GM18507 (cell line): ENCODE measurements at places on chromosomes 1 and 21.
A peak's percentile ranks its signal among the peaks of the same experiment; 100 is the strongest.

GRCh38 chr1:229230893-229231753 lies 39.8 kb upstream of the RAB4A start:
- DNase-seq, result no peak

GRCh38 chr1:6416295-6416656 lies 3.4 kb downstream of the HES2 start:
- no peak for DNase-seq

DNA sequence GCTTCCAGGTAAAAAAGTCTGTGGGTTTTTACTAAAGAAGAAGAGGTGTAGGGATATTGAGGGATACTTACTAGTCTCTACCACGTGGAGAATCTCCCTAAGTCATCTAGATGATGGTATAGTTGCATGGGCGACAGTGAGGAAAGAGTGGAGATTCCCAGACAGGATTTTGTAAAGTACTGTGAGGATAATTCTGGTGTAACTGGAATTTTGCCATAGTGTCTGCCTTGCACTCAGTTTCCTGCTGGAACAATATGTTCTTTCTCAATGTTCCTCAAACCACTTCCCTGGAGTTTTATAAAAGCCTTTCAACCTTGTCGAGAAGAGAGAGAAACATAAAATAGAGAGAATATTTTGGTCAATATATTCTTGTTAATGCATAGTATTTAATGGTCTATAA lies 95.1 kb upstream of the WLS start:
- no peak for DNase-seq

- no peak for DNase-seq
Observed at GRCh38 chr1:167249702-167250101, 29.0 kb downstream of the POU2F1 start.

DNA sequence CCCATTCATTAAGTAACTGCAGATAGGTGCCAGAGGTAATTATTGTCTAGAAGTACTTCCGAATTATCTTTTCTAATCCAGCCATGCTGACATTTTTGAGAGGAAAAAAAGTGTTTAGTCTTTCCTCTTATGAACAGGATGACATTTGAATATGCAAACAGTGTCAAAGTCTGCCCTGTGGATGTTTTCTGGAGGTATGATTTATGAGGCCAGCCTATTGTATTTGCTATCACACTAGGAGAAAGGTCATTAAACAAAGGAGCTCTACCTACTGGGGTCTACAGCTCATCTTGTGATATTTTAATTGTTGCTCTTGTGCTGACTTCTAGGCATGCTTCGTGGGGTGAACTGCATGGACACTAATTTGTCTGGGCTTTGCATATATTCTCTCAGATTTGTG lies 559.7 kb upstream of the CAMK1G start:
- DNase-seq, result no peak

GRCh38 chr1:203325026-203325417 lies 19.7 kb downstream of the BTG2 start:
- peak; percentile 65 for DNase-seq

DNA sequence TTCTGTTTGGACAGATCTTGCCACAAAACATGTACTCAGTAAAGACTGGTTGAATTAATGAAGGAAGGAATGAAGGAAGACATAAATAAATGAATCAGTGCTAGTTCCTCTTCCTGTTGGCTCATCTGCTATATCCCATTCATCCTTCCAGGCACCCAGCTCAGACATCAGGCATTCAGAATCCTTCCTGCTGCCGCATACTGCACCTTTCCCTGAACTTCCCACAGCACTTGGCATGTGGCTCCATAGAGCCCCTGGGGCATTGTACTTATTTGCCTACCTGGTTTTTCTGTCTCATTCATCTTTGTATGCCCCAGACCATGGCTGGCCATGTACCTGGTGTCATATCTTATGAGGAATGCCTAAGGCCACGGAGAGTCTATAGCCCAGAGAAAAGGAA lies 34.4 kb upstream of the ZNF648 start:
- DNase-seq, result no peak

- no peak for DNase-seq
Observed at GRCh38 chr1:37795340-37796125, 1.9 kb downstream of the MANEAL start.

- DNase-seq, result no peak
Observed at GRCh38 chr1:10733474-10734366, 62.7 kb downstream of the CASZ1 start.

- DNase-seq, result no peak
Observed at GRCh38 chr1:1809489-1809888, 31.2 kb upstream of the NADK start.

GRCh38 chr1:168881656-168882260 lies 152.8 kb upstream of the DPT start:
- DNase-seq, result no peak

DNA sequence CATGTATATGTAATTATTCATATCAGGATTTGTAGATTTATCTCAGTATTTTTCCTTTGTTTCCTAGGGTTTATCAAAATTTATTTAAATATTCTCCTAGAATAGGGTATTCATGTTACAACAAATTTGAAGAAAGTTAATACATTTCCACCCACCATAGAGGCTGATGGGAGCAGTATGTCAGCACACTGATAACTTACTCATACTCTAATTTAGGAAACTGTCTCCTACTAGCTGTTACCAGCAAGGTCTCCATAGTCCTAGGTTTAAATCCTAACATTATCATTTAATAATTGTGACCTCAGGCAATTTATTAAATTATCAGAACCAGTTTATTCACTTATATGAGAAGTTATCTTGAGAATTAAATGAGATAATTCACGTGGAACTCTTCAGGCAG lies 127.0 kb downstream of the USP25 start:
- DNase-seq, result no peak

GRCh38 chr21:35859677-35860076 lies 200.6 kb downstream of the SETD4 start:
- DNase-seq, result no peak

GRCh38 chr1:46487818-46488218 lies 1.8 kb upstream of the DMBX1 start:
- DNase-seq, result no peak

- DNase-seq, result no peak
Observed at GRCh38 chr1:91672601-91673161, 172.0 kb downstream of the CDC7 start.

DNA sequence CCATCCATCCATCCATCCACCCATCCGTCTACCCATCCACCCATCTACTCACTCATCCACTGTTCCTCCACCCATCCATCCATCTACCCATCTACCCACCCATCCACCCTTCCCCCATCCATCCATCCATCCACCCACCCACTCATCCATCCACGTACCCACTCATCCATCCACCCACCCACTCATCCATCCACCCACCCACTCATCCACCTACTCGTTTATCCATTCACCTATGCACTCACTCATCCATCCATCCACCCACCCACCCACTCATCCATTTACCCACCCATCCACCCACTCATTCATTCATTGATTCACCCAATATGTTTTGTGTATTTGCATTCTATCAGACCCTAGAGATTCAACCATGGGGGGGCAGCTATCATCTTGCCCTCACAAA lies 27.2 kb downstream of the TNFRSF8 start:
- DNase-seq, result no peak

- DNase-seq, result no peak
Observed at GRCh38 chr1:90716552-90717355, at the start of gene BARHL2. Gene BARHL2, minus strand, starts transcription at chr1:90717302. Its CDS starts 107 bp downstream, at chr1:90717195.

GRCh38 chr1:57986432-57986831 lies 560.1 kb downstream of the OMA1 start:
- DNase-seq, result peak; percentile 2

GRCh38 chr1:160193091-160193819 lies 2.9 kb downstream of the CASQ1 start:
- peak; percentile 56 for DNase-seq

GRCh38 chr1:226983247-226983991 lies 43.3 kb downstream of the COQ8A start:
- no peak for DNase-seq

DNA sequence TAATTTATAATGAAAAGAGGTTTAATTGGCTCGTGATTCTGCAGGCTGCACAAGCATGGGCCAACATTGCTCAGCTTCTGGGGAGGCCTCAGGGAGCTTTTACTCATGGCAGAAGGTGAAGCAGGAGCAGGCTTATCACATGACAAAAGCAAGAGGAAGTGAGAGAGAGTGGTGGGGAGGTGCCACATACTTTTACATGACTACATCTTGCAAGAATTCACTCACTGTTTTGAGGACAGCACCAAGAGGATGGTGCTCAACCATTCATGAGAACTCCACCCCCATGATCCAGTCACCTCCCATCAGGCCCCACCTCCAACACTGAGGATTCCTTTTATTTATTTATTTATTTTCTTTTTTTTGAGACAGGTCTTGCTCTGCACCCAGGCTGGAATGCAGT lies 5.5 kb upstream of the PLEKHM2 start:
- no peak for DNase-seq

- no peak for DNase-seq
Observed at GRCh38 chr21:18877917-18878316, 474.3 kb upstream of the TMPRSS15 start.

DNA sequence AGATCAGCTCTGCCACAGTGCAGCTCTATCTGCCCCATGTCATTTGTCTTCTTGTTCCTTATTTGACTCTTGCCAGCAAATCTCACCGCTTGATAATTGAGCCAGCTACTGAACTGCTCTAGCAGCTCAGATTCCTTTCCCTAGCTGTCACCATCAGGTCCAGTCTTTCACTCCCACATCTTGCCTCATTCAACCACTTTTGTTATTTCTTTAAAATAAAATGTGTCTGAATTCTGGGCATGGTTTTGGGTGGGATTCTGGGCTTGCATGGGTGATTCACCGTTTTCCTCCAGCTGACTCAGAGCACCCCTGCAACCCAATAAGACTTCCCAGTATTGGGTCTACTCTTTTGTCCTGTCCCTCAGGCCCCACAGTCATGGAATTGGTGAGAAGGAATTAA lies 215.7 kb downstream of the DSCAM start:
- DNase-seq, result no peak

DNA sequence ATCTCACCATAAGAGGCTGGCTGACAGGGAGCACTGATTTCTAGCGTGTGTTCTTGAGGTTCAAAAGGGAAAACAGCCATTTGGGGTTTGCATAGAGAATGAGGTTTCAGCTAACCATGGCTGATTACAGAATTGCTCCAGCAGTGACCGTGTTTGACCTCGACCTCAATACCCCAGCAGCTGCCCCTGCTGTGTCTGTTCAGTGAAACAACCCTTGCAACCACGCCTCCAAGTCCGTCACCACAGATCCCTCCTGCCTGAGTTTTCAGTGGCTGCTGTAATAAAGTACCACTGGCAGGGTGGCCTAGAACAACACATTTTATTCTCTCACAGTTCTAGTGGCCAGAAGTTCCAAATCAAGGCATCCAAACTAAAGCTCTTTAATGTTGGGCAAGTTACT lies 147.7 kb downstream of the HUNK start:
- DNase-seq, result no peak

DNA sequence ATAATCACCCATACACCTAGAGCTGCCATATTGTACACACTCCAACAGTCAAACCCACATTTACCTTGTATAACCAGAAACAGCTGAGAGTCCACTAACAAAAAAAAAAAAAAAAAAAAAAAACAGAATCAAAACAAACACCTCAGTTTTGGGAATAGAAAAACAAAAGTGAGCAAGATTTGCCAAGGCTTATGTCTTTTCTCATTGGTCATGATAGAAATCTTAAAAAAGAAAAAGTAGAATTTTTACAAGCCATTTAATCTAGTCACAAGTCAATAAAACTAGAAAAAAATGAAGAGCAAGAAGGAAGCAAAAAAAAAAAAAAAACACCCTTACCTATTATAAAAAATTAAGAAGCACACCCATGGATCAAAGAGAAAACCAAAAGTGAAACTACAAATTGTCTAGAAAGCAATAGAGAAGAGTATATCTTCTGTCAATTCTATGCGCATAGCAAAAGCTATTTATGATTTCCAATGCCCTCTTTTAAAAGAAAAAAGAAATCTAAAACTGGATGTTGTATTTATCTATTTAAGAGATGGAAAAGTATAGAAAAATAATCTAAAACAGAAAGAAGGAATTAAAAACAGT lies 113.2 kb upstream of the GALNT2 start:
- no peak for DNase-seq

DNA sequence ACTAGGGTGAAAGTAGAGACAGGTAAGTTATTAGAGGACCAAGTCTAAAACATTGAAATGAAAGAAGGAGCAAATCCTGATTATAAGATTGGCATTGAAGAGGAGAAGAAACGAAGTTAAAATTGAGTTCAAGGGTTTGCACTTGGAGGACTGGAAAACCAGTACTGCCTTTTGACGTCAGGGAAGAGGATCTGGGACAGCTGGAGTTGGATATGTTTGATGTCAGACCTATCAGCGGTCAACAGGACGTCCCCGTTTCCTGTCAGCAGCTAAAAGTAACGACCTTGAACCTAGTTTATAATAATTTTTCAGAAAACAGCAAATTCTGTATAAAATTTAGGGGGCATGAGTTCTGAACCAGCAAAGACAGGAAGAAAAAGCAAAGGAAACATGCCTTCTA lies 1.2 kb upstream of the NID1 start:
- DNase-seq, result no peak

- DNase-seq, result no peak
Observed at GRCh38 chr1:188022661-188023060, 1193.9 kb downstream of the PLA2G4A start.

GRCh38 chr1:75085931-75086330 lies 48.3 kb upstream of the LHX8 start:
- DNase-seq, result no peak

DNA sequence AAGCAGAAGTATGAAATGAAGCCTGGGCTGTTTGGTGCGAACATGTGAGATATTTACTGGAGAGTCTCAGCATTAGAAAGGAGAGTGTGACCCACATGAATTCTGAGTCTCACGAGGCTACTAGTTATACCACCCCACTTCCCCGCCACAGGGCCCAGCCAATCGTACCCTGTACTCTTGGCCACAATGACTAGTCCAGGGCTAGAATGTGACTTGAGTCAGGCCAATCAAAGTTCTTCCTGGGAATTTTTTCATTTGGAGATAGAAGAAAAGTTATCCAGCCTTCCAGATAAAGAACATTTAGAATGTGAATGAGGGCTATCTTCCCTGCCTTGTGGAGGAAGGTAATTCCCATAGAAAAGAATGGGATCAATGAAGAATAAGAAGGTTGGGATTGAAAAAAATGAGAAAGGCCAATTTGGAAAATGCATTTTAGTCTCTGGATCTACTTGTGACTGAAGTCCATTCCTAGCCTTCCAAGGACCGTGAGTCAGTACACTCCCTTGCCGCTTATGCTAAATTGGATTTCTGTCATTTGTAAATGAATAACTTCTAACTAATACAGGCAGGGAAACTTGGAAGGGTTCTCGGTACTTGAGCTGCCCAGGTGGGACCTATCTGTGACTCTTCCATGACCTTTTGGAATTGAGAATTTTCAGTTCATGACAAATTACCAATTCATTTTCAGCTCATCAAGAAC lies 12.3 kb upstream of the RIMKLA start:
- no peak for DNase-seq
